ENCODE measurements at places on chromosomes 3 and 15. TPM values are rescaled to one million over a fixed set of nuclear protein-coding genes. Genes with fewer than 3 reads are reported as not detected.

Gene FSTL1
- polyA plus RNA-seq, result 519 TPM

Gene KBTBD12
- 1.5 TPM for polyA plus RNA-seq

Gene SPATA12
- 0.22 TPM for polyA plus RNA-seq

Gene ULK3
- 32.5 TPM for polyA plus RNA-seq

Gene ACTRT3
- 4.2 TPM for polyA plus RNA-seq

Gene TTC23
- polyA plus RNA-seq, result 35.3 TPM

Gene ATP2B2
- 1.1 TPM for polyA plus RNA-seq

Gene NR2C2
- 66.5 TPM for polyA plus RNA-seq

Gene NEK10
- polyA plus RNA-seq, result 2.3 TPM

Gene ARPP21
- 1.3 TPM for polyA plus RNA-seq

Gene PARP15
- 0.45 TPM for polyA plus RNA-seq

Gene ASB14
- 1.4 TPM for polyA plus RNA-seq

Gene GOLGA6L4
- polyA plus RNA-seq, result 30.5 TPM

Gene EOMES
- 0.10 TPM for polyA plus RNA-seq

Gene MCF2L2
- 1.7 TPM for polyA plus RNA-seq

Gene TWF2
- polyA plus RNA-seq, result 23.3 TPM

Gene CYP1A2
- polyA plus RNA-seq, result 0.18 TPM

Gene STAB1
- polyA plus RNA-seq, result 37.6 TPM

Gene NR1D2
- polyA plus RNA-seq, result 50.2 TPM

Gene TMF1
- polyA plus RNA-seq, result 59.0 TPM

Gene ITPKA
- polyA plus RNA-seq, result 0.52 TPM

Gene HEG1
- polyA plus RNA-seq, result 27.7 TPM

Gene MYO5C
- polyA plus RNA-seq, result 32.7 TPM

Gene CFAP92
- polyA plus RNA-seq, result 1.7 TPM

Gene ANKRD34C
- 0.10 TPM for polyA plus RNA-seq

Gene ISLR
- 43.2 TPM for polyA plus RNA-seq

Gene PHC3
- 35.6 TPM for polyA plus RNA-seq

Gene ABHD6
- 13.0 TPM for polyA plus RNA-seq

Gene VILL
- polyA plus RNA-seq, result 9.9 TPM

Gene MESD
- 44.2 TPM for polyA plus RNA-seq

Gene ACKR4
- 1.6 TPM for polyA plus RNA-seq

Gene AGTR1
- polyA plus RNA-seq, result 19.2 TPM

Gene RHOV
- polyA plus RNA-seq, result 1.7 TPM

Gene KBTBD13
- 0.07 TPM for polyA plus RNA-seq

Gene TPRG1
- polyA plus RNA-seq, result 0.68 TPM

Gene USP50
- 1.5 TPM for polyA plus RNA-seq

Gene GOLGA6L10
- polyA plus RNA-seq, result 7.8 TPM

Gene CCR1
- 2.0 TPM for polyA plus RNA-seq

Gene CORO2B
- 23.0 TPM for polyA plus RNA-seq

Gene FRMD4B
- polyA plus RNA-seq, result 48.7 TPM

Gene CFAP20DC
- 5.4 TPM for polyA plus RNA-seq

Gene GRAMD2A
- polyA plus RNA-seq, result 10.6 TPM
